ENCODE measurements at places on chromosomes 3 and 15.

DNA sequence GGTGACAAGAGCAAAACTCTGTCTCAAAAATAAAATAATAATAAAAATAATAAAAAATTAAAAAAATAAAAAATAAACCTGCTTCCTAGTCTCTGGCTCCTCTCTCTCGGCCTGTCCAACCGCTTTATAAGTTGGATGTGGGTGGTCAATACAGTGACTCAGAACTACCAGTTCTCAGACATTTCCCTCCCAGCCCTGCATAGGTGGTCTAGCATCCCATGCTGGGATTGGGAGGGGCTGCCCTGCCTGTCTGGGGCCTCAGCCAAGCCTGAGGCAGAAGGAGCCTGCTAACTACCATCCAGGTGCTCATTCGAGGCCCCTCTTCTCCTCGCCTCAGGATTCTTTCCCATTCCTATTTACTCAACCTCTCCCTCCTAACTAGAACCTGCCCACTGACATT is 33.3 kb upstream of the BLM start:
- no peak for DNase-seq

DNA sequence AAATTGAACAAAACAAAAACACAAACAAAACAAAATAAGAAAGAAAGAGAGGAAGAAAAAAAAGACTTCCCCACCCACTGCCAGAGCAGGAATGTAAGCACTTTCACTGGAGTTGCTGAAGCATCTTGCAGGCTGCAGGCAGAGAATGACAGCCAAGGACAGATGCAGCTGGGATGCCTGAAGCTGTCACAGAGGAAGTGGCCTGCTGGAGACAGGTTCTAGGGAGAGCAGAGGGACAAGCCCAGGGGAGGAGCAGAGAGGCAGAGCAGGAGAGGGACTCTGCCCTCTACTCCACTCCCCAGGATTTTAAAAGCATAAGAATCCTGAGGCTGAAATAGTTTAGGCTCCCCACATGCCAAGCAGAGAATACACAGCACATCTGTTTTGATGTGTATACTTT is 326.2 kb downstream of the TUSC7 start:
- DNase-seq = no peak

DNA sequence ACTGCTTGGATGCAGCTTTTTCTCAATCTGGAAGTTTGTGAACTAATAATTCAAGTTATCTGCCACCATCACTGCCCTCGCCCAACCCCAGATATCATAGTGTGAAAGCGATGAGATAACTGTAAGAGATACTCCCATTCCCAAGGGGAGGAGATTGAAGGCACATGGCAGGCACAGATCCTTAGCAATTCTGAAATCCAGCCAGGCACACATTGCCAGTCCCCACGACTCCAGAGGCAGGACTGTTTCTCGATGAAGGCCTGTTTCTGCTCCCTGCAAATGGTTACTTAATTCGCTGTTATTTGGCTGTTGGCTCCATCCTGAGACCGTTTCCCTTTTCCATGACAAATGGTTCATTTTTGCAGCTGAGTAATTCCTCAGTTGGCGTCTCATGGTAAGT is 63.2 kb upstream of the NEDD4 start:
- DNase-seq = no peak

- DNase-seq = no peak
Measured at GRCh38 chr15:23387621-23388190, 33.2 kb downstream of the GOLGA8S start.

GRCh38 chr3:42647821-42648459 is 5.6 kb upstream of the ZBTB47 start:
- DNase-seq = no peak

GRCh38 chr3:135090020-135090717 is 295.1 kb downstream of the EPHB1 start:
- DNase-seq = no peak

DNA sequence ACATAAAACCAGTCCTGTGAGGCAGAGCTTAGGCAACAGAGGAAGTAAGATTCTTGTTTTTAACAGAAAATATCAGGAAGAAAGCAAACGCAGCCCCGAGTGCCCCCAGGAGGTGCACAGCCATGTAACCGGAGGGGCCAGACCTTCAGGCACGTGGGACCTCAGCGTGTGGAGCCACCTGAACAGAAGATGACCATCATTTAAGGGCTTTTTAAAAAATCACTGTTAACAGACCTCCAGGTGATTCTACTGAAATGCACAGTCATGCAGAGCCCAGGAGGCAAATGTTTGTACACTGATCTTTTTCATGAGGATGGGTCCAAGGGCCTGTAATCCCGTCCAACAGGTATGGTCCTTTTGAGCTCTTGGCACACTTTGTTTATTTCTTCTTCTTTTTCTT is 38.8 kb downstream of the SPG21 start:
- no peak for DNase-seq

GRCh38 chr3:48082580-48083184 is 66.5 kb upstream of the MAP4 start:
- DNase-seq = no peak

DNA sequence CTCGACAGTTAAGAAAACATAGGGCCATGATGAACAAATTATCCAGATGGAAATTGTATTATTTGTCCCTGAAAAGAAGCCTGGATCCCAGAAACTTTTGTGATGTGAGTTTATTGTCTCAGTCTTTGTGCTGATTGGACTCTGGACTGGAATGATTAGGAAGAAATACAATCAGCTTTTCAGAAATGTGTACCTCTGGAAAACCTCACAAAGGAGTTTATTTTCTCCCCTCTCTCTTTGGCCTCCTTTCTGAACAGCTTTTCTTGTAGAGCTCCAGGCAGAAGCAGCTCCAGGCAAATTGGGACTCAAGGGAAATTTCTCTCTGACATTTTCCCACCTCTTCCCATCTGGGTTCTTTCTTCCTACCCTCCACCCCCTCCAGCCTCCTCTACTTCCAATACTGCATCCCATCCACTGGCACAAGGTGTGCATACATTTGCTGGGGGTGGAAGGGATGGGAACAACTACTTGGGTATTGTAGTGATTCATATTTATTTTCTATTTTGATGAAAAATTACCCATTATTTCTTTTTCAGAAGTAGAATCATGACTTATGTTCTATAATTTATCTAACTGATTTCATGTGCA is 119.7 kb downstream of the CD47 start:
- DNase-seq = no peak

DNA sequence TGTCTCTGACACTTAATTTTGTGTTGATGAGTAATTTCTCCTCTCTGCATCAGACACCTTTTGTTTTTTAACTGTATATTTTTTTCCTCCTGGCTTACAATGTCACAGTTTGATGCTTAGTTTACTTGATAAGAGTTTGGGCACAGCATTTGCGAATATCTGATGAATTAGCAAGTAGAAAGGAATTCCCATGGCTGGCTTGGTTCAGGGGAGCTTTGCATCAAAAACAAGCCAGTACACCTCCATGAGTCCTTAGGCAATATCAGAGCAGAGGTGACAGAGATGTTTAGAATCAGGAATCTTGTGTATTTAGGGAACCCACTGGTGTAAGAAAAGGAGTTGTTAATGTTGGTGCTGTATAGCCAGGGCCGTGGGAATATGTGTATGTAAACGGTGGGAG is 9.3 kb downstream of the ARHGEF26 start:
- no peak for DNase-seq

GRCh38 chr15:94293411-94294402 is 62.3 kb downstream of the MCTP2 start:
- DNase-seq = no peak

GRCh38 chr15:75114796-75115195 is 86.9 kb upstream of the C15orf39 start:
- no peak for DNase-seq

GRCh38 chr3:187810021-187810446 is 64.8 kb upstream of the BCL6 start:
- DNase-seq = no peak

GRCh38 chr3:120742849-120743365 is 363 bp downstream of the GTF2E1 start:
- no peak for DNase-seq

GRCh38 chr3:193862843-193863242 is 269.8 kb downstream of the OPA1 start:
- DNase-seq = no peak

DNA sequence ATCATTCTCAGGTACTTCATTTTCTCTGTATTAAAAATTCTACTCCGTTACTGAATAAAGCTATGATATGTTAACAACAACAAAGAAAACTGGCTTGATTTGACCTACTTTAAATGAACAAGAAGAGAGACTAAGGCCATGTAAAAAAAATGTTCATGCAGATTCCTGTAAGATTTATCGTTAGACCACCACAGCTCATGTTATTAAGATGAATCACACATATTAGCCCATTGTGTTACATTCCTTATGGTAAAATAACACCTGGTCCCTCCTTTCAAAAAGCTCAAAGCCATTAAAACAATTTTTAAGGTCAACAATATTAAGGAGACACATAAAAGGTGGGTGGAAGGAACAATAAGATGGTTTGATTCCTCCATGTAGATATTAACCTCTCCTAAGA is 6.3 kb downstream of the THOC7 start:
- DNase-seq = no peak

DNA sequence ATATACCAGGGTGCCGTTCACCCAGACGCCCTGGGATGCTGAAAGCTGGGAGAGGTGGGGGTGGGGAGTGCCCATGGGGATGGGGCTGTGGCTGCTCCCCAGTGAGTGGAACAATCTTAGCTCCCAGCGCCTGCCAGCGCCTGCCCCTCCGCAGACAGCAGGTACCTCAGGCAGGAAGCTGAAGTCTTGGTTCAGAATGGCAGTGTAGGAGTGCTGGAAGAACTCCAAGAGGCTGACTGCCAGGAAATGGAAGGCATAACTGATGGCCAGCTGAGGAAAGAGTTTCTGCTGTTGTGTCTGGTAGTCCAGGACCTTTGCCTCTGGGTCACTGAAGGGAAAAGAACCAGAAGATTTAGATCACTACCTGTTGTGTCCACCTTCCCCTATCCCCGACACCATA is 8.4 kb downstream of the ACOX2 start:
- no peak for DNase-seq

DNA sequence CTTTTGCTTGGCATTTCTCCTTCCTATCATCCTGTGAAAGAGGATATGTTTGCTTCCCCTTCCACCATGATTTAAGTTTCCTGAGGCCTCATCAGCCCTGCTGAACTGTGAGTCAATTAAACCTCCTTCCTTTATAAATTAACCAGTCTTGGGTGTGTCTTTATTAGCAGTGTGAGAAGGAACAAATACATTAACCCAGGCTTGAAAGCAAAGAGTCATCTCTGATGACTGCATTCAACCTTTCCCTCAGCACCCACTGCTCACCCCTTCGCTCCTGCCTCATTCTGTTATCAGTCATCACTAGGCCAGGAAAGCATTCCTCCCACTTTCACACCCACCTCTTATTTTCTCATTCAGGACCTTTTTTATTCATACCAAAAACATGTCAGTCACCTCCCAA is 59.6 kb upstream of the CASR start:
- DNase-seq = no peak

GRCh38 chr3:8962226-8962861 is 928 bp downstream of the RAD18 start:
- DNase-seq = no peak

- peak; percentile 5 for DNase-seq
Measured at GRCh38 chr15:79779746-79780145, 117.1 kb downstream of the MTHFS start.

- no peak for DNase-seq
Measured at GRCh38 chr15:88048237-88048636, 208.3 kb downstream of the NTRK3 start.

- DNase-seq = no peak
Measured at GRCh38 chr3:172069478-172069877, 30.1 kb downstream of the FNDC3B start.

- no peak for DNase-seq
Measured at GRCh38 chr3:98843266-98843959, 58.1 kb downstream of the DCBLD2 start.

- no peak for DNase-seq
Measured at GRCh38 chr3:170418422-170419398, at the start of gene CLDN11. Gene CLDN11, plus strand, starts transcription at chr3:170418868. Its CDS starts 199 bp downstream, at chr3:170419067.

- DNase-seq = no peak
Measured at GRCh38 chr15:45611305-45611704, 23.5 kb upstream of the SQOR start.

DNA sequence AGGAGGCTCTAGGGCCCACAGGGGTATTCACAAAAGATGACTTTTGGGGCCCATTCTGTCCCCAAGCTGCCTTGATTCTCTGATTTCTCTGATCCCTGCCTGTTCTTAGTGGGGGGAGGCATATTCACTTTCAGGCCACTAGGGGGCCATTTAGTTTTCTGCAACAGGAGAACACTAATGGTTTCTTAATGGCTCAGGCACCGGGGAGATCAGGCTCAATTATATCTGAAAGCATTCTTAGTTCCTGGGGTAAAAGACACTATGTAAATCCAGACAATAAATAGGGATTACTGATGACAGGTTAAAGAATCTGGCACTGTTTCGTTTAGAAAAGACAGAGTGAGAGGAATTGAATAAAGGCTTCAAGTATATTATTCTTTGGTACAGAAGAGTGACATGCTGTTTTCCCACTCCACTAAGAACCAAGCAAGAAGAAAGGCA is 2.5 kb upstream of the INAFM2 start:
- DNase-seq = peak; percentile 59
